ENCODE measurements at places on chromosomes 5 and 9.

- no peak for DNase-seq
Observed at GRCh38 chr5:104456122-104456521, 893.5 kb upstream of the NUDT12 start.

DNA sequence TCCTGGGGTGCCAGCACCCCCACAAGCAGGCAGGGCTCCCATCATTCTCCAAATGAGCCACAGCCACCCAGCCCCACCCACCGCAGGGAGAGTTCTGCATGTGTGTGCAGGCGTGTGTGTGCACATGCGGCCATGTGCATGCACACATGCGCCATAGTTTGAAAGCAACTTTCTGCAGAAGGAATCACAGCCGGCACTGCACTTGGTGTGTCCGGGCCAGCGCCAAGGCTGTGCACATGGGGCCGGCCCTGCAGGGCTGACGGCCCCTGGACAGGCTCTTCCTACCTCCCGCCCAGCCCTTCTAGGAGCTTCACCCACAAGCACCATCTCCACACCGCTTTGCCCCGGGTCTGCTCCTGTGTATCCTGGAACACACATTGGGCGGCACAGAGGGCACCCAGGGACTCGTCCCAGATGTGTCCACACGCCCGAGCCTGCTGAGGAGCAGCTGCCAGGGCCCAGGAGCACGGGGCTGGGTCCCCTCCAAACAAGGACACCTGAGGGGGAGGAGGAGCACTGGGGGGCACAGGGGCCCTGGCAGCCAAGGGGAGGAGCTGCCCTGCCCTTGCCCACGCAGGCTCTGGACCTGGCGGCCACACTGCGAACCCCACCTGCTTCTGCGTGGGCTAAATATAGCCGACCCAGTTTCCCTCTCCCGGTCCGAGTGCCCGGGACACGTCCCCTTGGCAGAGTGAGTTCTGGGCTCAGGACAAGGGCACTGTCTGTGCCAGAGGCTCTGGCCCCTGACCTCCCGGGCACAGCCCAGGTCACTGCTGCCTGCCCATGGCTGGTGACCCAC, 19.1 kb downstream of the TPPP start:
- DNase-seq = no peak

DNA sequence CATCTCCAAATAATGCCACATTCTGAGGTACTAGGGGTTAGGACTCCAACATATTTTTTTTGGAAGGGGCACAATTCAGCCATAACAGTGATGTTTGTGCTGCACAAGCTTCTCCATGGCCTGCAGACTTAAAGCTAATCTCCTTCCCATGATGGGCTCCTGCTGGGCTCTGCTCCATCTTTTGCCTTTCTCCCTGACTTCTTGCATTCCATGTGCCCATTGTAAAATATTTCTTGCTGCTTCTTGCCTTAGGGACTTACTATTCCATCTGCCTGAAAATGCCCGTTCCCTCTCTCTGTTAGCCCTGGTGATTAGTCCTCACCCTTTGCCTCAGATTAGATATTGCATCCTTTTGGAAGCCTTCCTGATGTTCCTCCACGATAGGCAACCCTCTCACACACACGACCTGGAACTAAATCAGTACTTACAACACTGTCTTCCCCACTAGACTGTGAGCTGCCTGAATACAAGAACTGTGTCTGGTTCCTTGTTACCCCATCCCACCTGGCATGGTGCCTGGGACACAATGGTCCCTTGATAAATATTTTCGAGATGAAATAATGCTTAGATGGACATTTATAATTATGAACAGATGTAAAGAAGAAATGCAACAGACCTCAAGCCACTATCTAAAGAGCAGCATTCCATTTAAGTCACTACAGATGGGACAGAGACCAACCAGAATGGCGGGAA, 33.5 kb downstream of the OR1J1 start:
- DNase-seq = no peak

DNA sequence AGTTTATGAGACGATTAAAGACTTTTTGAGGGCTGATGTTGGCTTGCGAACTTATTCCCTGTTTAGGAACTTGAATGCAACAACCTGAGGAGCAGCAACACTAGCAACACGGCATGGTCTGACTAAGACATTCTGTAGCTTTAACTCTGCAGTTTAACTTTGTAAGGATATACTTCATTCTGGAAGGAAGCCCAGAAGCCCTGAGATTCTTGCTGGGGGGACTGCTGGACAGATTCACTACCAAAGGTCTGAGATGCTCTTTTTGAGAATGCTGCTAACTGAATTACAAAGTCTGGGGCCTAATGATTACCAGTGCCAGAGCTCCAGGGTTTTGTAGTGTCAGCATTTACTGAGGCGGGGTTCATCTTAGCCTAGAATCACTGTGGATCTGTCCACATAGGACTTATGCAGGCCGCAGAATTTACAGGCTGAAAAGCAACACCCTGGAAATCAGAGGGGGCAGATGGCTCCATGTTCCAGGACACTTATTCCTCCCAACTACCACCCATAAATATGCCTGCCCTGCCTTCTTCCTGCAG, 537.1 kb upstream of the CDH18 start:
- DNase-seq = no peak

- DNase-seq = no peak
Observed at GRCh38 chr5:136038635-136039034, 9.8 kb downstream of the TGFBI start.

DNA sequence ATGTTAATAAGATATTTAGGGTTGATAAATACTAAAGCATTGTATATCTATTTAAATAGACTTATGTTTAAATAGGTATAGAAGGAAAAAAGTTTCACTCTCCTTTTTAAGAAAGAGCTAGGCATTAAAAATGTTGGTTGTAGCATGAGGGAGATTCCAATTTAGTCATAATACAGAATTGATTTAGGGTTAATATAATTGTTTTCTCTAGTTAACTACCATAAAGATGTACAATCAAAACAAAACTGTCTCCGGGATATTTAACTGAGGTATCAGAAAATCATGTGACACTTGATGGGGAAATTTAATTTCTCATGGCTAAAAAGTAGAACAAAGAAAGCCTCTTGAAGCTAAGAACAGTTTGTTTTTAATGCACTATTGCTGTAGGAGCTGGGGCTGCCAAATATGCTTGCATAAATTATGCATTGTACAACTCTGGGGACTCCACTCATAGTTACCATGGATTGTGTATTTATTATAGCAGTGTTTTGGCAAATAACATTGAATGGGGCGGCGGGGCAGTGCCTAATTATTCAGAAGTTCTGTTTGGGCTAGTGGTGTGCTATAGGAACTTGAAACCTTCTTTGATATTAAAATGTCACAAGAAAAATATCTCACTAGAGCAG, 44.2 kb downstream of the SMC2 start:
- DNase-seq = no peak

DNA sequence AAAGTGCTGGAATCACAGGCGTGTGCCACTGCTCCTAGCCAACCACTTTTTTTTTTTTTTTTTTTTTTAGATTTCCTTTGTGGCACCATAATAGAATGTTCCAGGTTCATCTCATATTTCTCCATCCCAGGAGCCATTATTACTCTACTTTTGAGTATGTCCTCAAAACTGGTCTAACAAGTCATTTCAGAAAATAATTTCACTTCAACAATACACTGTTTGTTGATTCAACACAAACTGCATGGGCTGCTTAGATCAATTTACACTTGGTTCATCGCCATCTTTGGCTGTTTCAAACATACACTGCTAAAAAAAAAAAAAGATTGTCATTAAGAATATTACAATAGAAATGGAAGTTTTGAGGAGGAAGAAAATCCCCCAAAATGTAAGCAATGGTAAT, 57.9 kb downstream of the CSNK1A1 start:
- DNase-seq = no peak

GRCh38 chr9:84146893-84147710, 166.5 kb downstream of the RMI1 start:
- no peak for DNase-seq

DNA sequence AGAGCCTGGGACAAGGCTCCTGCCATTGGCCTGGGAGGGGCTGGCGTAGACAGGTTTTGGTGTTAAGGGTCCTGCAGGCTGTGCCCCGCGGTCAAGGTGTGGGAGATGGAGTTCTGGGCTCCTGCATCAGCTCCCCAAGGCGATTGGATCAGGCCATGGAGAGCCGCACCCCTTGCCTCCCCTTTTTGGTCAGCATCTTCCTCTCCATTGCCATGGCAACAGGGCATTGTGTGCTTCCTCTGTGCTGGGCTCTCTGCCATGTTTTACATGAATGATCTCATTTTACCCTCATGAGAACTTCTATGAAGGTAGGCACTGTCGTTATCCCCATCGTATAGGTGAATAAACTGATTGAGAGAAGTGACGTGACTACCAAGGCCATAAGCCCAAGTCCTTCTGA, 344.3 kb upstream of the CLINT1 start:
- DNase-seq = no peak

DNA sequence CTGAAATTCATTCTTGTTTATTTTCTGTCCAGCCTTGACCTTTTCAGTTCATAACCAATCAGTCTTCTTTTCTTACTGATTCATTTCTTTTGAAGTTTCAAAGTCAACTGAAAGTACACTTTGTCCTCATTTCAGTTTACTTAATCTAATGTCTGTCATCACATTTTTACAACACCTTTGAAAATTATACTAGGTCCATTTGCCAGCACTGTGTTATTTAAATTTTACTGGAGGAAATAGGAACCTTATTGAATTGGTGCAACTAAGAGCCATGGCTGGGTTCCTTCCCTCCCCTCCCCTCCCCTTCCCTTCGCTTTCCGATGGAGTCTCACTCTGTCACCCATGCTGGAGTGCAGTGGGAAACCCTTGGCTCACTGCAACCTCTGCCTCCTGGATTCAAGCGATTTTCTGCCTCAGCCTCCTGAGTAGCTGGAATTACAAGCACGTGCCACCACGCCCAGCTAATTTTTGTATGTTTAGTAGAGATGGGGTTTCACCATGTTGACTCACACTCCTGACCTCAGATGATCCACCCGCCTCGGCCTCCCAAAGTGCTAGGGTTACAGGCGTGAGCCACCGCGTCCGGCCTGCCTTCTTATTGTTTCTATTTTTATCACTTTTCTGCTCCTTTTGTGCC, 6.3 kb downstream of the RMI1 start:
- DNase-seq = no peak

- no peak for DNase-seq
Observed at GRCh38 chr5:32165597-32165996, 8.5 kb downstream of the GOLPH3 start.

DNA sequence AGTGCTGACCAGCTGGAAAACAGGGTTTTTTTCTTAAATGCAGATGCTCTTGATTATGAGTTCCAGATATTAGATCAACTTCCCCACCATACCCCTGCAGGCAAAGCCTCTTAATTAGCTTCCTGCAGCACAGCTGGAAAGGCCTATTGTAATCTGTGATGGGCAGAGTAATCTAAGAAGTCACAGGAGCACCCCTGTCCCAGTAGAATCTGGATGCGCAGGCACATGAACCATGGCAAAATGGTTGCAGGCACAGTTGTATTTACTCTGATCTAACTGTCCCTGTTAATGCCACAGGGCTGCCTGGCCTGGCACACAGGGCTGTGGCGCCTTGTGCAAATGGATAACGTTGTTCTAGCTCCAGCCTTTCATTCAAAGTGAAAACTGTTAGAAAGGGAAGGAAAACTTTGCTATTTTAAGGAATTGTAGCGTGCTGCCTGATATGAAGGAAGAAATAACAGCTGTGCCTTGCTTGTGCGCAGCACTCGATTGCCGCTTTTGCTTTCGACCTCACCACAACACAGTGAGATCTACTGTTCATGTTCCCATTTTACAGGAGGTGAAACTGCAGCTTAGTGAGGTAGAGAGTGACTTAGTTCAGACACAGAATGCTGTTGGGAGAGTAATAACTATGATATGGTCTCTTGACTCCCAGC, 2.3 kb downstream of the TGFBI start:
- no peak for DNase-seq

All from SW480 (cell line).